Mesenteric fat pad (tissue), 1 donor: ENCODE measurements at places on chromosomes 6 and 20. TPM values are rescaled to one million over a fixed set of nuclear protein-coding genes. Genes with fewer than 3 reads are reported as not detected.

- DNase-seq = no peak
Observed at GRCh38 chr20:18906046-18906445, 92.5 kb downstream of the SCP2D1 start.

The BPHL gene
- total RNA-seq = 25.1 TPM

The FANCE gene
- total RNA-seq = 1.9 TPM

The COL9A1 gene
- total RNA-seq = not detected

The ZCCHC3 gene
- 9.1 TPM for total RNA-seq

The NNAT gene
- total RNA-seq = 27.3 TPM
